ENCODE measurements at places on chromosomes 5 and 9.

- no peak for DNase-seq
Measured at GRCh38 chr9:34027845-34028574, 20.7 kb downstream of the UBAP2 start.

DNA sequence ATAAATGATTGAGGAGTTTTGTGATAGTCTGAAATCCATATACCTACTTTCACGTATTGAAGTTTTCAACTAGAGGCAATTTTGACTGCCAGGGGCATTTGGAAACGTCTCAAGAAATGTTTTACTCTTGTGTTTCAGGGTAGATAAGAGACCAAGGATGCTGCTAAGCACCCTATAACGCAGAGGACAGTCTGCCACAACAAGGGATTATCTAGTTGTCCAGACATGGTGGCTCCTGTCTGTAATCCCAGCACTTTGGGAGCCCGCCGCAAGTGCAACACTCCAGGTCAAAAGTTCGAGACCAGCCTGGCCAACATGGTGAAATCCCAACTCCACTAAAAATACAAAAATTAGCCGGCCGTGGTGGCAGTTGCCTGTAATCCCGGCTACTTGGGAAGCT, 133.7 kb upstream of the CCNG1 start:
- no peak for DNase-seq

DNA sequence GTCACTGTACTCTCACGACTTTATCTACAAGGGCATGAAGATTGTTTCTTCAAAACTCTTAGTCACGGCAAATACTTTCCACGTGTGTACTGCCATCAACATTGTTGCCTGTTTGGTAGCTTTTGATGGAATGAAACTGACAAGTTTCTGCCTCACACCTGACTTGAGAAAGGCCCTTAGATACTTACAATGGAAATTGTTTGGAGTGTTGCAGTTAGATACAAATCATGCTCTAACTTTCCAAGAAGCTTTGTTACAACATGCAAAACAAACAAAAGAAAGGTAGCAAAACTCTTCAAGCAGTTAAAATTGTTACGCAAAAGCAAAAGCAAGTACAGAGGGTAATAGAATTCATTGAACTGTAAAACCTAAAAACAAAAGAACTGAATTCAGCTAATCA, 91.1 kb upstream of the TLE4 start:
- no peak for DNase-seq

DNA sequence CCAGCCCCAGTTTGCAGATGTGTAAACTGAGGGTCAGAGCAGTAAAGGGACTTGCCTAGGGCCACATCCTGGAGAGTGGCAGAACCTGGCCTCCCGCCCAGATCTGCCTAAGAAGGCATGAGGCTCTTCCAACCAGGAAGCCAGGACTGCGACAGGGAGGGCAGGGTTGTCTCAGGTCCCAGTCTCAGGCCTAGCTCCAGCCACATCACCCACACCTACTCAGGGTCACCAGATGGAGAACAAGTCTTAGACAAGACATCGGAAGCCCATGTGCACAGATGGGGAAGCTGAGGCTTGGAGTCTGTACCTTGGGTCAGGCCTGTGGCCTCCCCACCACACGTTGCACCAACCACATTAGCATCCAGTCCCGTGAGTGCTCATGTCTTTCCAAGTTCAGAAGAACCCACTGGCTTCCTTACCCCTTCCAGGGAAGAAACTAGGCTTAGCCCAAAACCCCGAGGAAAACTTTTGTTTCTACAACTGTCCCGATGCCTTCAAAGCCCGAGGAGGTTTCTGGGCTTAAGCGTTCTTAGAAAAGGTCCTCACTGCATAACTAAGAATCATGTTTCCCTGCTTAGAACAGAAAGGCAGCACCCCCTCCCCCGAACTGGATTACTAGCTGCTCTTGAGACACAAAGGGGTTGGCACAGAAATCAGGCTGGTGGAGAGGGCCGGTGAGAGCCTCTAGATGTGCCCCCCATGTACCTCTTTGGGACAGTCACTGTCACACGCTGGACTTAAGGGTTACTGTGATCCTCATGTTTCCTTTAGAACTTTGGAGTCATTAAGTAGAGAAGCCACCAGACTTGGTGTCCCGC, 2.2 kb downstream of the FAM78A start:
- DNase-seq = peak; percentile 59

DNA sequence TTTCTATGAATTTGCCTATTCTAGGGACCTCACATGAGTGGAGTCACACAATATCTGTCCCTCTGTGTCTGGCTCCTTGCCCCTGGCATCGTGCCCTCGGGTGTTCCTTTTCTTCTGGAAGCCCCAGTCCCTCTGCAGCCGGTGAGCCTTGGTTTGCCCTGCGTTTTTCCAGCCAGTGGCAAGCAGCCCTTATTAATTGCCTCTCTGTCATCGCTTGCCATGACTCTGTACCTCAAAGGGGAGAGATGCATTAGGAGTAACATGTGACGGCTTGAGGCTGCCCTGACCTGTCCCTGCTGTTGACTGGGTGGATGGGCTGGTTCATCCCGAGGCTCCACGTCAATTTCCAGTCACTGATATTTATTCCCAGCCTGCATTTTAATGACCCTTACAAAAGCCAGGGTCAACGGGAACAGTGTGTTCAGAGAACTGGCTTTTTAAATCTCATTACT, 87.3 kb downstream of the CFAP90 start:
- DNase-seq = no peak

DNA sequence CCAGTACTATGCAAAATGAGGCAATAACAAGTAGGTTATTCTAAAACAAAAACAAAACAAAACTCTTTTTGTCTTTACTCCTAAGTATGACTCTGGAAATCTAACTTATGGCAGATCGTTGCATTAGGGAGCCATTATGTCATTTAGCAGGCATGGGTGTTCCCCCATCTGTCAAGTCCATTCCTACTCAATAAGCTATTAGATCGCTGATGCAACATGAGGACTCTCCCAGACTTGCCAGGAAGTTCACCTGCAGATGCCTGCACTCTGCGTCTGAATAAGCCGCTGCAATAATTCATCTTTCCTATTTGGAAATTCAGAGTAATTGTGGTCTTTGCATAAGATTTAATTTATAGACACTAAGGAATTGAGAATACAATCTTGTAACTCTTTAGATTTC, 585.0 kb downstream of the KIF4B start:
- no peak for DNase-seq

GRCh38 chr5:136007271-136007670, 21.5 kb upstream of the TGFBI start:
- no peak for DNase-seq

- no peak for DNase-seq
Measured at GRCh38 chr9:97714435-97714834, 17.3 kb upstream of the XPA start.

- no peak for DNase-seq
Measured at GRCh38 chr9:115989831-115990230, 163.8 kb upstream of the PAPPA start.

DNA sequence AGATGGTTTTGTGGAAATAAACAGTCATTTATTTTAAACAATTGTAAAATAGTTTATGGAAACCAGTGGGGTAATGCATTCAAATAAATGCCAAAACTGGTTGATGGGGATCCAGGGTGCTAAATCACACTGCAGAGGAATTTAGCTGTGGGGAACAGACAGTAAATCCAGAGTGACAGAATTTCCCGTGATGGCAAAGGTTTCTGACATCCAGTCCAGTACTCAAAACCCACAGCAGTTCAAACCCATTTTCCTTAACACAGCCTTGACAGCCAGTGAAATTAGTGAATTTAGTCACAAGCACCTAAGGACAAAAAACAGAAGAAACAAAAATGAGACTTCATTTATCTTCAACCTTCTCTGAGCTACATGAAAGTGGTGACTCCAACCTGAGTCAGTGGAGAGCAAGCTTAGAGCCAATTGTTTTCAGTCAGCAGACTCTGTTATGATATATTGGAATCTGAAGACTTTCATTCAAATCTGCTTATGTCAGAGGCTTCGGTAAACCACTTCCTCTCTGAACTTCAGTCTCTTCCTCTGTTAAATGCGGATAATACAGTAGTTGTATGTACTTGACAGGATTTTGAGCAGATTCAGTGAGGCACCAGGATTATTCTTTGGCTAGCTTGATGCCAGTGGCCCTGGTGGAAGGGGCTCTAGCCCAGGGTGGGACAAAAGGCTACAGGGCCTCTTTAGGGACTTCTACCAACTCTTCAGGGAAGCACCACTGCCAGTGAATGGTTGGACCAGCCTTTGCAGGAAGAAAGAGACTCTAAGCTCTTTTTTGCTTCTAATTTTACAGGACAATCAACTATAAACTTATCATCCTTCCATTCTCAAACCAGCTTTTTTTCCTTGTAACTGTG, 185.3 kb downstream of the MAPKAP1 start:
- DNase-seq = no peak

- no peak for DNase-seq
Measured at GRCh38 chr9:96441798-96442445, 8.0 kb upstream of the HABP4 start.

DNA sequence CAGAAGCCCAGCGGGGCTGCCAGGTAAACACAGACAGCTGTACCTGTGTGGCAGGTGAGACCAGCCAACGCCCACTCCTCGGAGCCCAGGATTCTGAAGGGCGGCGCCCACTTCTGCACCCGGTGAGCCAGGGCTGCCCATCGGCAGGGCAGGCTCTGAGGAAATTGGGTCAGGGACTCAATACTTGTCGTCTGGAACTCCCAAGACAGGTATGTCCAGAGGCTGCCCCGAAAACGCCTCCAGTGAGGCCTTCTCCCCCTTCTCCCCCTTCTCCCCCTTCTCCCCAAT, 19.8 kb downstream of the GLT6D1 start:
- DNase-seq = no peak

GRCh38 chr5:142978726-142979125, 208.5 kb downstream of the ARHGAP26 start:
- no peak for DNase-seq

DNA sequence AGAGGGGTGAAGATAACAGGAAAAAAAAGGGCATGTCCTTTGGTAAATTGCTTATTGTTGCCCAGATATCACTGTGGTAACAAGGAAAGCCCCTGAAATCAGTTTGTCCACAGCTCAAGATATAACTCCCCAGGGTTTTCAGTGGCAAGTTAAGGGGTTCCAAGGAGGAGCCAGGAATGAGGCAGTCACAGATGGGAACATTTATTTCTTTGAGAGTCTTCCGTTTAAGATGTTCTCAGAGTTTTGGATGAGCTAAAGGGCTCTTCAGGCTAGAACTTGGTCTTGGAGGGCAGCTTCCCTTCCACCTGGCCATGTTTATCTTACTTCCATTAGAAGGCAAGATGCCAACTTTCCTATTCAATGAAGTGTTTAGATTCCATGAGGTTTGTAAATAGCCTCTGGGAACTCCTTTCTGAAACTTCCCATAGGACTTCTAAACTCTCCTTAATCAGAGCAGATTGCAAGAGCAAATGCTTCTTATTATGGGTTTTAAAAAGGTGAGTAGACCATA, 277.6 kb upstream of the TNC start:
- no peak for DNase-seq

DNA sequence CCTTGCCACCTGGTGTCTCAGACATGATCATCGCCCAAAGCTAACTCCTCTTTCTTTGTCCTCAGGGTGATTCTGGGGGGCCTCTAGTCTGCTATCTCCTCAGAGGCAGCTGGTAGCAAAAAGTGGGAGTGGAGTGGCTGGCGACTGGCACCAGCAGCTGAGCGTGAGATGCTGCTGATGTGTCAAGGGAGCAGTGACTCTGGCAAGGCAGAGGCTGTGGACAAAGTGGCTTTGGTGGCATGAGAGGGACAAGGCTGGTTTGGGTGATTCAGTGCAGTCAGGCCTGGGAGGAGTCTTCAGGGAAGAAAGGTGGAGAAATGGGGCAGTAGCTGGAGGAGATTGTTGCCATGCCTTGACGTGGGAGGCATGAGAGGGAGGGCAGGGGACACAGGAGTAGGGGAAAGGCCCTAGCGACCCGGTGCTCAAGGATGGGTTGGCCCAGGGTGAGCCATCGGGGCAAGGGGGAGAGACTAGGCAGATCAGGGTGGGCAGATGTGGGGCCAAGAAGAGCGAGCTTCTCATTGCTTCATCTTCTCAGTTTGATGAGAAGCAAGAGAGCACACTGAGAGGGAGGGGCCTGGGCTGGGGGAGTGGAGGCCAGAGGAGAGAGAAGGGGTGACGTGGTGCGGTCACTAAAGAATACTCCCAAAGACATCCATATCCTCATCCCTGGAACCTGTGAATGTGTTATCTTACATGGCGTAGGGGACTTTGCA, 64.2 kb upstream of the SPTLC1 start:
- DNase-seq = no peak

DNA sequence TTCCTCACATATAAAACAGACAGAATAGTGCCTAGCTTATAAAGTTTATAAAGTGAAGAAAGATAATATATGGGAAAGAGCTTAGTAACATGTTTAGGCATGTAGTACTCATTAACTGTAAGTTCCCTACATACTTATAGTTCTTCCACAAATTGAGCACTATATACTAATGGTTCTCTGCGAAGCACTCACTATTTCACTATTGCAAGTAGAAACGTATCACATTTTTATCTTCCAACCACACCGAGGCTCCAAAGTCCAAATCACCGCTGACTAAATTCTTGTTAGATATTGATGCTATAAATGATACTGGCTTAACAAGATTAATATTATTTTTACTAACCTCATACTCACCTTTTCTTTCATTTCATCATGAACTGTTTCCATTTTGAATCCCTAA, 61.0 kb downstream of the FBXW11 start:
- DNase-seq = no peak

DNA sequence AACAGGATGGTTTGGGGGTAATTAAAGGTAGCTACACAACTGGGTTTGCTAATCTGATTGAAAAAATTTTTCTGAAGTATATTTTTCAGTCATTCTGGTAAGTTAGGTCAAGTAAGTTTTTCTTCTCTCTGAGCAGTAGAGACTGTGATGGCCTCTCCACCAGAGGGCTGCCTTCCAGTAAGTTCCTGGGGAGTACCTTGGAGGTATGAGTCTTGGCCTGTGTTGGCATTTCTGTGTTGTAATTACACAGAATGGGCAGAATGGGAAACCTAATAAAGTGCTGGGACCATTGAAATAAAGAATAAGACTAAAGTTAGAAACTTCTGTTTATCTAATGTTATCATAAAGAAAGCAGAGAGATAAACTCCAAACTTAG, 430.8 kb downstream of the ARHGEF28 start:
- DNase-seq = no peak

GRCh38 chr5:155540000-155540595, 526.5 kb downstream of the KIF4B start:
- DNase-seq = peak; percentile 16

DNA sequence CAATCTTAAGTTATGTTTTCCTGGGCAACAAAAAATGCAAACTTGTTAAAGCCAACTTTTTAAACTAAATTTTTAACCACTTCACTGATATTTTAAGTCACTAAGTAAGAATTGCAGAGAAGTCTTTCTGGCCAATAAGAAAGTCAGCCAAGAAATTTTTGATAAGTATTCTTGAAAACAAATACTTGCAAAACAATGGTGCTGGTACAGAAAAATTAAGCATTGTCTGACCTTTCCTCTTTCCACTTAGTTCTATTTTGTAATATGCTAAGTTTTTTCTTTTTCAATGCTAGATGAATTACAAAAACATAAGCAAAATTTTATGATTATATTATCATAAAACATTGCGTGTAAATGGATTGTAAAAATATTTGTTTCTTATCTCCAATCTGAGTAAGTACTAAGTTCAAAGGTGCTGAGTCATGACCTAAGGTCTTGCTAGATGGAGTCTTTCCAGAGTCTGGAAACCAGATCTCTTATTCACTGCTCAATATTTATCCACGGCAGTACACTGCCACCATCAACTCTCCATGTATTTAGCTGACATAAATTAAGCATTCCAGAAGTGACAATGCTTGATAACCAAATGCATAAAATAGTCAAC, 139.7 kb downstream of the MEF2C start:
- no peak for DNase-seq
